CD4-positive, alpha-beta T cell (primary cell): ENCODE measurements at places on chromosomes 6 and 20.

DNA sequence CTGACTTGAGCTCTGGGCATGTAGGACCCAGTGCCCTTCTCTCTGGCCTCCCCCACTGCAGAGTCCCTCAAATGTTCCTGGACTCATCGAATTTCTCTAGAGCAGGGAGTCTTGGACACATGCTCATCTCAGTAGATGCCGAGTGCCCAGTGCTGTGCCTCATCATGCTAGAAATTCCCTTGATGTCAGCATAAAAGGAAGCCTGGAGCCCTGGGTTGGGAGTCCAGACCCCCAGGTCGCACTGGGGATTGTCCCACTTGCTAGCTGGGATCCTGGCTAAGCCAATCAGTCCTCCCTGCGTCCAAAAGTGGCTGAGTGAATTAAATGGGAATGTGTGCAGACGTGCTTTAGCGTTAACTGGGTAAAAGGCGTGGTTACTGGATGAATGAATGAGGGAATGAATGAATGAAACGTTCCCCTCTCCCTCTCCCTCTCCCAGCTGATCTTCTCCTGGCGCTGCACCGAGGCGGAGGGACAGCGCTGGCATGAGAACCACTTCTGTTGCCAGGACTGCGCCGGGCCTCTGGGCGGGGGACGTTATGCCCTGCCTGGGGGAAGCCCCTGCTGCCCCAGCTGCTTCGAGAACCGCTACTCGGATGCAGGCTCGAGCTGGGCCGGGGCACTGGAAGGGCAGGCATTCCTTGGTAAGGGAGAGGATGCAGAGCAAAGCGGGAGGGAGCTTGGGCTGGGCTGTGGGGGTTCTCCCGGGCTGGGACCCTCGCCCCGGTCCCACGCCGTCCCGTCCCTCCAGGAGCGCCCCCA, 1.6 kb upstream of the TOMM6 start:
- DNase-seq = no peak

DNA sequence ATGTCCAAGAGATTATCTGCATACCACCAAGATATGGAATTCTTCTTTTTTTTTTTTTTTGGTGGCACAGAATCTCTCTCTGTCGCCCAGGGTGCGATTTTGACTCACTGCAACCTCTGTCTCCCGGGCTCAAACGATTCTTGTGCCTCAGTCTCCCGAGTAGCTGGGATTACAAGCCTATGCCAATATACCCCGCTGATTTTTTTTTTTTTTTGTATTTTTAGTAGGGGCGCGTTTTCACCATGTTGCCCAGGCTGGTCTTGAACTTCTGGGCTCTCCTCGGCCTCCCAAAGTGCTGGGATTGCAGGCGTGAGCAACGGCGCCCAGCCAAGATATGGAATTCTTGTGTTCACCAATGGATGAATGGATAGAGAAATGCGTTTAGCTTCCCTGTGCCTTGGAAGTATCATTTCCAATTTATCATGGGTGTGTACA, 31.0 kb downstream of the POM121L2 start:
- no peak for DNase-seq

GRCh38 chr20:45345104-45345936, 2.9 kb downstream of the SDC4 start:
- no peak for DNase-seq

DNA sequence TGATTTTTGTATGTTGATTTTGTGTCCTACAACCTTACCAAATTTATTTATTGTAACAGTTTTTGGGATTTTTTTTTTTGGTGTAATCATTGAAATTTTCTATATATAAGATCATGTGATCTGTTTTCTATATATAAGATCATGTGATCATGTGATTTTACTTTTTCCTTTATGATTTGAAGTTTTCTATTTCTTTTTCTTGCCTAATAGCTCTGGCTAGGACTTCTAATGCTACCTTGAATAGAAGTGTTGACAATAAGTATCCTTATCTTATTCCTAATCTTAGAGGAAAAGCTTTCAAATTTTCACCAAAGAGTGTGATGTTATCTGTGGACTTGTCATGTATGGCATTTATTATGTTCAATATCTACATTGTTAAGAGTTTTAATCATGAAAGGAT, 69.7 kb downstream of the TNFAIP3 start:
- DNase-seq = no peak

DNA sequence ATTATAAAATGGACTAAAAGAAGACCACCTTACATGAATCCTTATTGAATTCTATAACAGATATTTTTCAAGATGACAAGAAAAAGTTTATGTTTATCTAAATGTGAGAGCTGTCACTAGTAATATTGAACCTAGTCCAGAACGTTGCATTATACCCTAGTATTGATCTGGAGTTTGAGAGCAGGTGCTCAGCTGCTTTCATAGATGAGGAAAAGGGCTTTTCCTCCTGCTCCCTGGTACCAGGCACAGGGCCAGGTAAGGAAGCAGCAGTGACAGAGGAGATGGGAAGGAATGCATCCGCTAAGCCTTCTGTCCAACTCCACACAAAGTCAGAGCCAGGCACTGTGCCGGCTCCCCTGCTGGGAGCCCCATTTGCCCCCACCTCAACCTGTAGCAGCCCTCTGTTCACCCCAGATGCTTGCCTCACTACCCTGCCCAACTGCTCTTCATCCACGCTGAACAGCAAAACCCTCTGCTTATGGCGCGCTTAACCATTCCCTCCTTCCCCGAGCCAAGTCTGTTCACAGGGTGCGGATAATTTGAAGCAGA, 393.1 kb downstream of the FRK start:
- DNase-seq = no peak

DNA sequence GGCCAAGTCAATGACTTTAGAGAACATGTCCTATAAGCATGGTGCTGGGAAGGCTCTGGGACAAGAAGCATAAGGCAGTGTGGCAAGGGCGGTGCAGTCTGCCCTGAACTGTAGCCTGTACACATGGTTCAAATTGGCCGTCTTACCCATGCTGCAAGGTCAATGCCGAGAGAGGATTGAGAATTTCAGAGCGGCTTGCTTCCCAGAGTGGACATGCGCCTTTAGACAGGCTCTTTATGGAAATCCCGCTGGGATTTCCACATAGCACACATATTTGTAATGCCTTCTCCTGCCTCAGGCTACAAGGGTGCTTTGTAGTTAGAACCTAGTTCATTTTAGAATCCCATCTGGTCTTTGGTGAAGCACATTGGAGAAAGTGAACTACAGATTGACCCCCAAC, 36.1 kb upstream of the CEP162 start:
- no peak for DNase-seq

- no peak for DNase-seq
These were observed 1.2 kb upstream of the TSPO2 start for GRCh38 chr6:41040940-41041536.

GRCh38 chr6:2563635-2564034, 187.1 kb downstream of the MYLK4 start:
- no peak for DNase-seq

GRCh38 chr6:111806165-111806547, 67.1 kb downstream of the FYN start:
- no peak for DNase-seq
